Activated gamma-delta T cell (primary cell): ENCODE measurements at places on chromosomes 11 and 22.

DNA sequence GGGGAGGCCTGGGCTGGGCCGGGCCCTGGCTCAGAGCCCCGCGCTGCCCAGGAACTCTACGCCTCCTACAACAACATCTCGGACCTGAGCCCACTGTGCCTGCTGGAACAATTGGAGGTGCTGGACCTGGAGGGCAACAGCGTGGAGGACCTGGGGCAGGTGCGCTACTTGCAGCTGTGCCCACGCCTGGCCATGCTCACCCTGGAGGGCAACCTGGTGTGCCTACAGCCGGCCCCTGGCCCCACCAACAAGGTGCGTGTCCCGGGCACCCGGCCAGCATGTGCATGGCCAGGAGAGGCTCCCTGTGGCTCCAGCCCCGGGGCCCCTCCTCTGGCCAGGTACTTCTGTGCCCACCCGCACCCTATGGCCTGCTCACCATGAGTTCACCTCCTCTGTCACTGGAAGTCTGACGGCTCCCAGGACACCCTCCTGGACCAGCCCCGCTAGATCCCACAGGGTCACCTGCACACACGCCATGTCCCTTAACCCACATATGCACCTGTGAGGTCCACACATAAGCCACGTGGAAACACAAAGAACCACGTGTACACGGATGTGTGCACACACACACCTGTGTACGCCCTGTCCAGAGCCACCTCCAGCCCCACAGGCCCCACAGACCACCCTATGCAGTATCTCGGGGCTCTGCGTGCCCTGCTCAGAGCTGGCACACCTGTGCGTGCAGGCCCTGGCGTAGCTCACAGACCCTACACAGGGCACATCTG is 10.4 kb downstream of the LMNTD2 start:
- no peak for DNase-seq

- no peak for DNase-seq
Measured at GRCh38 chr11:111367411-111368284, 11.4 kb downstream of the POU2AF1 start.

DNA sequence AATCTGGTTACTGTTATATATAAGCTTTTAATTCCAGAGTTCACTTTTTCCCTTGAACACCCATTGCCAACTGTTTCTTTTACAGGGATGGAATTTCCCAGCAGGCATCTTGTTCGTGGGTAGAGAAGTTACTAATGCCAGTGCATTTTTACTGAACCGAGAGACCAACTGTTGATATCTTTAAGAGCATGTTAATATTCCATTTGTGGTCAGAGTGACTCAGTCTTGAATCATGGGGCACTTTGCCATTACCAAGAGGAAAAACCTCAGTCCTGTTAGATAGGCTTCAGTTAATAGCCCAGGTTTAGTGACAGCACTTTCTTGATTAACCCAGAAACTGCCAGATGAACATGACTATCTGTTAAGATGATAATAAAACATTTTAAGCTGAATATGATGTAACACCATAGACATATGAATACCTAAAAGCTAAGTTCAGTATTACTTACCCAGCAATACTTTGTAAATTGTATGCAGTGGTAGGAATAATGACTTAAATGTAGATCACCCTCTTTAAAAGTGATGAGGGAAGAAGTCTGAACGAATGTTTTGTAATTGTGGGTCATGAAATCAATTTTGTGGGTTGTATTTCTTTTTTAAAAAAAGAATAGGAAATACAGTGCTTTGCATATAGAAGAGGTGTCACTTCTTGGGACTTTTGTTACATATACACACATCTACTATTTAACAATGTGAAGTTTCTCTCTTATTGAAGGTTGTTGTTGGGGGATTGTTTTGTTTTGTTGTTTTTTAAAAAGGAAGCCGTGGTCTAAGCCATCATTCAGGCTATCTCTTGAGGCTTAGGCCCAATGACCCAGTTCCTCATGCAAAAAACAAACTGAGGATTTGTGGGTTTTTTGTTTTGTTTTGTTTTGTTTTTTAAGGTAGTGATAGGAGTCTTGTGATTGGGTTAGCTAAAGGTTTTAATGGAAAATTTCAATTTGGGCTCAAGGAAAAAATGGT is 79.2 kb upstream of the GRIK4 start:
- no peak for DNase-seq

- no peak for DNase-seq
Measured at GRCh38 chr11:25449091-25449490, 882.8 kb upstream of the ANO3 start.

- no peak for DNase-seq
Measured at GRCh38 chr11:78094250-78094649, 14.6 kb upstream of the NDUFC2 start.

DNA sequence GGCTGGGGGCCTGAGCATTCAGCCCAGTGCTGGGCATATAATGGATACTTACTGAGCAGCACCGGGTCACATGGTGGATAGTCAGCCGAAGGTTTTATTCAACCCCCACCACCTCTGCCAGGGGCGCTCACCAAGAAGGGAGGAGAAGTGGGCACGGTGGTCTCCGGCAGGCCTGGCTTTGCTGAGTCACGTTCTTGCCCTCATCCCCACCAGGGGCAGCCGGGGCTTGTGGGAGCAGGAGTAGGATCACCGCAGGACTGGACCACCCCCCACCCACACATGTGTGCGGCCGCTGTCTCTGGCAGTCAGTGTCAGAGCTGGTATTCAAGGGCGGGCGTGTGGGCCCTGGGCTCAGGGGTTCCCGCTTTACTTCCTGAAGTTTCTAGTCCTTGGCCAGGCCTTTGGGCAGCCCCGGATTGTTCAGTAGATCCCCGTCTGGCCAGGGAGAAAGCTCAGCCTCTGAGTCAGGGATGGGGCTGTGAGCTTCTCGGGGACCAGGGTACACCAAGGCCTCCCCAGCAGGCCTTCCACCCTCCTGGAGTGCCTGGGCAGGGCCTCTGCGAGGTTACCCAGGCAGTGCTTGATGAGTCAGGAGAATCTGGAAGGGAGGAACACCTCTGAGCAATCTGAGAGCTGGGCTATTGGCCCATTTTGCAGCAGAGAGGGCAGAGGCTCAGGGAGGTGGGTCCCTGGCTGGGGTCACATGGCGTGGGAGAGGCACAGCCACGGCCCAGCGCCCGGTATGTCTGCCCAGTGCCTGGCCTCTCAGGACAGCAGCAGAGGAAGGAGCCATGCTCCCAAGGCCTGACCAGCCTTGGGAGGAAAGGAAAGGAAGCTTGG is 60.6 kb downstream of the RTL6 start:
- DNase-seq: no peak

GRCh38 chr22:50620593-50621355 is 7.2 kb downstream of the ARSA start:
- DNase-seq: no peak

GRCh38 chr22:47354668-47355387 is 592.4 kb downstream of the TBC1D22A start:
- no peak for DNase-seq

DNA sequence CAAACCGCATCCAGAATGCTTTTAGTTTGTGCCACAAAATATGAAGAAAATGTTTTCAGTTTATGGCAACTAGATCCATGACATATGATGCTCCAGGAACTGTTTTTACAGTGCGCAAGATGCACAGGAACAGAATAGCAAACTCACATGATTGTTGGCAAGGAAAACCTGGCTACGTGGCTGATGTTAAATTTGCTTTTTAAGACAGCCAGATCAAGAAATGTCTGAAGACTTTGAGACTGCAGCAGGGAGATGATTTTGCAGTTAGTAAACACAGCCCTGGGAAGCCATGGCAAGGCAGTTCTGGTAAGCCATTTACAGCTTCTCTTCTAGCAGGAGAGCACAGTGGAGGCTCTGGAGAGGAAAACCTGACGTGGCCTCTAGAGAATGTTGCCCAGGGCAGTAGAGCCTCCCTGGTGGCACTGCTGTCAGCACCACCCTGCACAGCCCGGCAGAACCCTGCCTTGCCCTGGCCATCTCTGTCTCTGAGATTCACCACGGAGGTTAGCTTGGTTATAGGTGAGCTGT is 69.8 kb upstream of the TNRC6B start:
- no peak for DNase-seq

GRCh38 chr11:114783805-114784204 is 105.5 kb downstream of the NXPE2 start:
- DNase-seq: no peak

GRCh38 chr22:32476281-32477195 is 1.9 kb downstream of the FBXO7 start:
- no peak for DNase-seq

DNA sequence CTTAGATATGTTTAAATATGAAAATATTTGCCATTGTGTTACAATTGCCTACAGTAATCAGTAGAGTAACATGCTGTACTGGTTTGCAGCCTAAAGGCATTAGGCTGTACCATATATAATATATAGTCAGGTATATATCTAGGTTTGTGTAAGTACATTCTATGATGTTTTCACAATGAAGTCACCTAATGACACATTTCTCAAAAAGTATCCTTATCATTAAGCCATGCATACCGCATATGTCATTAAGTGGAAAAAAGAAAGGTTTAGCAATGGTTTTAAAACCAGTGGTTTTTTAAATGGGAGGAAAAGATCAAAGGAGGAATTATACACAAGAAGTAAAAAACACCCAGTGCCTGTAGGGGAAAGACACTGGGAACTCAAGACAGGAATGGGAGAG is 122.7 kb downstream of the RBFOX2 start:
- no peak for DNase-seq

GRCh38 chr22:33842006-33842354 is 78.3 kb downstream of the LARGE1 start:
- no peak for DNase-seq

GRCh38 chr11:130480711-130481140 is 32.3 kb downstream of the ADAMTS15 start:
- DNase-seq: no peak

DNA sequence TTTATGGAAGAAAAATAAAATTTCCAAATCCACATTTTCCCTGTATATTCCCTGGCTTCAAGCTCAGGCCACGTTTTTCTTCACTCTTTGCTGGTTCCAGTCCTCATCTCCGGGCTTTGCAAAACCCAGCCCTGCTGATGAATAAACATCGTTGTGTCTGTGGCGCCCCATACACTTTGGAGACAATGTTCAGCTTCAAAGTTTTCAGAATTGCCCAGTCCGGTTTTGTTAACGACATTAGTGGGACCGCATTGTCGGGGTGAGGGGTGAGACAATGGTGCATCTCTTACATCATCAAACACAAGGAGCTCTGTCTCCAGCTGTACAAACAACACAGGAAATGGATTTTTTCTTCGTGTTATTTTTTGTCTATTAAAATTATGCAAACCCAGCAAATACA is 53.4 kb upstream of the HTATIP2 start:
- DNase-seq: no peak

- DNase-seq: no peak
Measured at GRCh38 chr11:134645576-134645975, 233.5 kb upstream of the B3GAT1 start.

DNA sequence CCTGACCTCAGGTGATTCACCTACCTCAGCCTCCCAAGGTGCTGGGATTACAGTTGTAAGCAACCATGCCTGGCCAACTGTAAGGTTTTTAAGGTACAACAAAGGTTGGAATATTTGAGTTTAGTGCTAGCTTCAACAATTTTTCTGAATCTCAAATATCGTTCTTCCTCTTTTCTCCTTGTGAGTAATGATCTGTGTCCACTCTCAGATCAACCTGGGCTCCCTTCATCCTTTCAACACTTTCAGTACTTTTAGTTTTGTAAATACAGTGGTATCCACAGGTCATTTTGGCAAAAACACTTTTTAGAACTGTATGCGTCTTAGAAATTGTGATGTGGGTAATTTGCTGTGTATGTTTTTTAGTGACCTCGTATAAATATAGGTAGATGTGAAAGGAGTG is 7.9 kb downstream of the PACS1 start:
- no peak for DNase-seq

DNA sequence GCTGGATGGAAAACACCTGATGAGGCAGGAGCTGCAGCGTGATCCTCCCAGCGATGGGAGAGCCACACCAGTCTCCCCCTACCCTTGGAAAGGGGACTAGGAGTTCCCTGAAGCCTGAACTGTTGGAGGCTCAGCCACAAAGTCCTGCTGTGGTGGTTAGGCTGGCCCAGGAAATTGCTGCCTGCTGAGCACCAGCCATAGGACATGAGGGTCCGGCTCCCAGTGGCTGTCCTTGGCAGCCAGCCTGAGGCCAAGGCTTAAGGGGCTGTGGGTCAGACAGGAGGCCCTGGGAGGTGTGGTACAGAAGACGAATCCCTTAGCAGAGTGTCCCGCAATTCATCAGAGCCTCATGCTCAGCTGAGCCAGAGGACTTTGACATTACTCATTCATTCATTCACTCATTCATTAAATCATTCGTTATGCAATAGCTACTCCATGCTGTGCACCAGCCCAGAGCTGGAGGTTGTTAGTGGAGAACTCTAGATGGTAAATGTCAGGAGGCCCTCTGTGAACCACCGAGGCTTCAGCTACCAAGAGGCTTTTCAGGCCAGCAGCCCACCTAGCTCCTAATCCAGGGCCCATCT is 14.4 kb upstream of the SEC14L4 start:
- no peak for DNase-seq

GRCh38 chr11:114073828-114074381 is 14.4 kb downstream of the ZBTB16 start:
- peak; percentile 57 for DNase-seq

DNA sequence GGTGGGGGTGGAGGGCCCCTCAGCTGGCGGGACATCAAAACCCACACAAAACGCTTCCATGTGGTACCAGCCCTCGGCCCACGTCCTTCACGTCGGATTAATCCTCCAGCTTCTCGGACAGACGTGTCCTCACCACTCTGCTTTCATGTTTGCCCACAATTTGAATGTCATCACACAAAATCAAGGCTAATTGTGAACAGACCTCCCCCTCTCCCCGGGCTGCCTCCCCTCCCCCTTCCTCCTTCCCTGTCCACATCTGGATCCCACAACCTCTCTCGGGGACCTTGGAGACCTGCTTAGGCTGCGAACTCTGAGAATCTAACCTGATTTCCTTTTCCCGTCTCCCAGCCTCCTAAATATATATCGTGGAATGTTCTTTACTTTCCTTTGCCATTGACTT is 262.9 kb downstream of the MN1 start:
- DNase-seq: no peak

DNA sequence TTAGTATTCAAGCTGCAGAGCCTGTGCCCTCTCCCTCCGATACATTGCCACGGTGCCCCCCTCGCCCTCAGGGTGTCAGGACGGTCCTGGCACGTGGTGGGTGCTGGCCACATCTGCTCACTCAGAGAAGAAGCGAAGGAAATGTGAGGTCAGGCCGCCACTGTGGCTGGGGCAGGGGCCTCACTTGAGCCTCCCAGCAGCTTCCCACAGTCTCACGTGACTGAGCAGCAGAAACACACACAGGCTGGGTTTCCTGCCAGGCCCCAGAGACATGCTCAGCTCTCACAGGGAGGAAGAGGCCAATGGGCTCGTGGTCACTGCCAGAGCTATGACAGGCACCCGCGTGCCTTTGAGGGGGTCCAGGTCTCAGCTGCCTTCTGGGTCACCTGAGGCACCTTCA is 37.9 kb upstream of the PRR5 start:
- DNase-seq: peak; percentile 48

- DNase-seq: no peak
Measured at GRCh38 chr22:33838644-33839043, 81.6 kb downstream of the LARGE1 start.
